SHP77 treated with DMSO at 0.1 percent for 48 hours (cell line): ENCODE measurements at places on chromosomes 12 and 14.

- DNase-seq, result no peak
Observed at GRCh38 chr12:127253797-127254327, 1013.1 kb upstream of the TMEM132C start.

DNA sequence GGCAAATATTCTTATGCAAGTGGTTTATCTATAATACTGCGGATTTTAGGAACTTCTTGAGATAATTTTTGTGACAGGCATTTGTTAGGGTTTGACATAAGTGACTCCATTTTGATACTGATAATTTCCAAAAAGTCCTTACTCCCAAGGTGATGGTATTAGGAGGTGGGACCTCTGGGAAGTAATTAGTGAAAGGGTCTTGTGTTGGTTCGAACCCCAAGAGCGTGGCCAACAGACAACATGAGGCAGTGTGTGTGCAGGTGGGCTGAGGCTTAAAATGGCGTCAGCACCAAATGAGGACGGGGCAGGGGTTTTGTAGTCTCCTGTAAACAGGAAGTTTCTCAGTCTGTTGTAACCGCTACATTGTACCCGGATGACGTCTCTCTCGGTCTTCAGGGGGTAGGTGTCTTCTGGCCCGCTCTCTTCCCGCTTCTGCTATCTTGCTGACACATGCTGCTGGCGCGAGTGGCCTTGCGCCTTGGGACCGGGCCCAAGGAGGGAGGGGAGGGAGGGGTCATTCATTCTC is 1.7 kb upstream of the C12orf43 start:
- no peak for DNase-seq

DNA sequence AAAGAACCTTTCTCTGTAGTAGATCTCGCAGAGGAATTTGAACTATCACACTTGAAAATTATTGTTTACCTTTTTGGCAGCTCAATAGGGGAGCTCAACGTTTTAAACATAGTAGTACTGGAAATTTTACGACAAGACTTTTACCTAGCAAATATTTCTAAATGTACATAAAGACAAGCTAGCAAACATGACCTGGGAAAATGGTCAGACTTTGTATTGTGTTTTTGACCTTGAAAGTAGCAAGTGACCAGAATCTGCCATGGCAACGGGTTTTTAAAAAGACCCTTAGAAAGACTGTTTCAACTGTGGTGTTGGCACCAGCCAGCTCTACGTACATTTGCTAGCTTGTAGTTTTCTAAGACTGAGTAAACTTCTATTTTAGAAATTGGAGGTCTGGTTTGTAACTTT is 20.2 kb upstream of the A2M start:
- DNase-seq, result no peak

DNA sequence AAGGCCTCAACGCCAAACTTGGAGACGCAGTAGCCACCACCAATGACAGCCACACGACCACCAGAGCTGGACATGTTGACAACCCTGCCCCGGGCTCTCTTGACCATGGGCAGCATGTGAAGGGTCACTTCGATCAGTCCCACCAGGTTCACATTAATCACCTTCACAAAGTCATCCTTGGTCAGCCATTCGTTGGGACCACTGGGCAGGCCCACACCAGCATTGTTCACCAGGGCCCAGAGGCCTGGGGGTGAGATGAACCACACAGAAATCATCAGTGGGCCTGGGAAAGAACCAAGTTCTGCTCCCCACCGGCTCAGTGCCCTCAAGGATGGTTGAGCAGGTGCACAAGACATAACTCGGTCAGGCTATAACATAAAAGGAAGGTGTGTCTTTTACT is 4.0 kb downstream of the SDR9C7 start:
- DNase-seq, result no peak

- no peak for DNase-seq
Observed at GRCh38 chr14:65723348-65723747, 310.8 kb downstream of the FUT8 start.

DNA sequence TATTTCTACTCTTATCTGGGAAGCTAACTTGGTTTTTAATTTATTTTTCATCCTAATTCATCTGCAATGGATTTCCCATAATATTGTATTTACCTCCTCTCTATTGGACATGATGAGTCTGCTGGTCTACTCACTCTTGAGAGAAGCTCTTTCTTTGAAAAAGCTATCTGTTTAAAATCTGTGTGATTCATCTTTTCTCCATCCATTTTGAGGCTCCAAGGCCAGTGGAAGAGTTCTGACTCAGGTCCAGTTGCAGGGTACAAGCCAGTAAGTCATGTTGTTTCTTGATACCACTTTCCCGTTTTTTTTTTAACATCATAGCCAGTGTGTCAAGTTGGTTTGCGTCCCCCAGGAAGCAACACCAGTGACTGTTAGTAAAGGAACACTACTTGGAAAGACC is 160.3 kb upstream of the BMP4 start:
- DNase-seq, result no peak
